Naive thymus-derived CD8-positive, alpha-beta T cell (primary cell): ENCODE measurements at places on chromosomes 2 and 18.

GRCh38 chr18:48547531-48547981, 8.7 kb downstream of the CTIF start:
- H3K4me1 ChIP-seq: peaks cover 5% of the 10 kb centered on the region
- peaks cover 1% of the 10 kb centered on the region for H3K27me3 ChIP-seq
- no peaks in the 10 kb centered on the region for H3K36me3 ChIP-seq
- H3K27ac ChIP-seq: no peak overlapping the region

GRCh38 chr18:74868461-74868860, 270.8 kb downstream of the ZNF407 start:
- DNase-seq: no peak
- no peak overlapping the region for H3K4me3 ChIP-seq
- H3K4me1 ChIP-seq: no peaks in the 10 kb centered on the region
- no peaks in the 10 kb centered on the region for H3K36me3 ChIP-seq
- no peaks in the 10 kb centered on the region for H3K27me3 ChIP-seq

- H3K27ac ChIP-seq: no peak overlapping the region
- H3K36me3 ChIP-seq: no peaks in the 10 kb centered on the region
- H3K4me1 ChIP-seq: peaks cover 6% of the 10 kb centered on the region
Observed at GRCh38 chr2:43879261-43879660, 40.5 kb downstream of the ABCG8 start.

- H3K4me3 ChIP-seq: no peak overlapping the region
- no peaks in the 10 kb centered on the region for H3K27me3 ChIP-seq
- peaks cover 57% of the 10 kb centered on the region for H3K36me3 ChIP-seq
Observed at GRCh38 chr2:118098307-118099030, 10.2 kb downstream of the INSIG2 start.

- no peak overlapping the region for H3K27ac ChIP-seq
- H3K27me3 ChIP-seq: peaks cover 26% of the 10 kb centered on the region
- no peaks in the 10 kb centered on the region for H3K4me1 ChIP-seq
- H3K36me3 ChIP-seq: no peaks in the 10 kb centered on the region
Observed at GRCh38 chr2:31359229-31359628, 55.3 kb downstream of the XDH start.

GRCh38 chr2:64799592-64800252, 146.0 kb upstream of the SERTAD2 start:
- no peaks in the 10 kb centered on the region for H3K4me1 ChIP-seq
- no peak overlapping the region for H3K4me3 ChIP-seq
- H3K36me3 ChIP-seq: no peaks in the 10 kb centered on the region
- no peaks in the 10 kb centered on the region for H3K27me3 ChIP-seq
- H3K27ac ChIP-seq: no peak overlapping the region

- H3K27me3 ChIP-seq: no peaks in the 10 kb centered on the region
- H3K4me3 ChIP-seq: no peak overlapping the region
- peaks cover 17% of the 10 kb centered on the region for H3K4me1 ChIP-seq
- no peak for DNase-seq
- H3K36me3 ChIP-seq: peaks cover 30% of the 10 kb centered on the region
- H3K27ac ChIP-seq: peak overlapping the region; percentile 48
Observed at GRCh38 chr2:28135324-28135723, 244.8 kb downstream of the BABAM2 start.

- H3K4me3 ChIP-seq: no peak overlapping the region
- DNase-seq: no peak
- no peaks in the 10 kb centered on the region for H3K36me3 ChIP-seq
- no peaks in the 10 kb centered on the region for H3K27me3 ChIP-seq
- H3K27ac ChIP-seq: no peak overlapping the region
- no peaks in the 10 kb centered on the region for H3K4me1 ChIP-seq
Observed at GRCh38 chr2:58644451-58644850, 403.3 kb upstream of the FANCL start.

GRCh38 chr2:148578493-148578884, 66.1 kb upstream of the EPC2 start:
- H3K27ac ChIP-seq: no peak overlapping the region
- peaks cover 6% of the 10 kb centered on the region for H3K27me3 ChIP-seq
- H3K4me1 ChIP-seq: peaks cover 5% of the 10 kb centered on the region
- DNase-seq: no peak
- no peak overlapping the region for H3K4me3 ChIP-seq

DNA sequence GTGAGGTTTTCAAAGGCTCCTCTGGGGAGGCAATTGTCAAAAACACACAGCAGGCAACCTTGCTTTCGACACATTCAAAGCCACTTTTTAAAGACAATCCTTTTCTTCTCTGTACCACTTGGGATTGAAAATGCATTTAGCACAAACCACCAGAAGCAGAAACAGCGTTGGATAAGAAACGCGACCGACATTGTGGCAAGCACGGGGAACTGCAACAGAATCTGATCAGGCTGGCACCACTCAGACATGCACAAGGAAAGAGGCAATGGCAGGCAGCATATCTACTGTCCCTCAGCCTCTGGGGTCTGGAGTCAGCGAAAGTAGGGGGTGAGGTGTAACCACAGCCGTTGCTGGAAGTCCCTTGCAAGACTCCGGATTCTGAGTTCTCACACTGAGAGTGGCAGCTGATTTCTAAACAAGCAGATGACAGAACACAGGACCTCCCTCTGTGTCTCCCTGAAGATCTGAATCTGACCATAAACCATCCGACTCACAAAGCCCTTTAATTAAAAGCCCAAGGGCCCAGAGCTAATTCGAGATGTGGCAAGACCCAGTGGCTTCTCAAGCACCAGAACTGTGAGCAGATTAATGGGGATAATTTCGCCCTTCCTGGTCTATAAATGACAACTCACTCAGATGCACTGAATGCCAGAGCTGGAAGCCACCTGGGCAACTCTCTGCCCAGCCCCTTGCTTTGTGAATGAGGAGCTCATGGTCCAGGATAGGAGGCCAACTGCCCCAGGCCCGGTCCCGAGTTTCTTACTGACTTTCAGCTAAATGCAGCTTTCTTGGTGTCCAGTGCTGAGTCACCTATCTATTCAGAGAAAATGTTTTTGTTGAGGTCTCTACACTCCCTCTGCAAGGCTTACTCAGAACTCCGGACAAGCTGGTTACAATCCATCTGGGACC, 29.6 kb downstream of the CYRIA start:
- DNase-seq: no peak
- H3K27me3 ChIP-seq: peaks cover 32% of the 10 kb centered on the region
- H3K4me1 ChIP-seq: peaks cover 25% of the 10 kb centered on the region
- no peak overlapping the region for H3K4me3 ChIP-seq

GRCh38 chr2:31467426-31467825, 52.9 kb upstream of the XDH start:
- H3K4me3 ChIP-seq: no peak overlapping the region
- no peak for DNase-seq
- peaks cover 10% of the 10 kb centered on the region for H3K27me3 ChIP-seq

DNA sequence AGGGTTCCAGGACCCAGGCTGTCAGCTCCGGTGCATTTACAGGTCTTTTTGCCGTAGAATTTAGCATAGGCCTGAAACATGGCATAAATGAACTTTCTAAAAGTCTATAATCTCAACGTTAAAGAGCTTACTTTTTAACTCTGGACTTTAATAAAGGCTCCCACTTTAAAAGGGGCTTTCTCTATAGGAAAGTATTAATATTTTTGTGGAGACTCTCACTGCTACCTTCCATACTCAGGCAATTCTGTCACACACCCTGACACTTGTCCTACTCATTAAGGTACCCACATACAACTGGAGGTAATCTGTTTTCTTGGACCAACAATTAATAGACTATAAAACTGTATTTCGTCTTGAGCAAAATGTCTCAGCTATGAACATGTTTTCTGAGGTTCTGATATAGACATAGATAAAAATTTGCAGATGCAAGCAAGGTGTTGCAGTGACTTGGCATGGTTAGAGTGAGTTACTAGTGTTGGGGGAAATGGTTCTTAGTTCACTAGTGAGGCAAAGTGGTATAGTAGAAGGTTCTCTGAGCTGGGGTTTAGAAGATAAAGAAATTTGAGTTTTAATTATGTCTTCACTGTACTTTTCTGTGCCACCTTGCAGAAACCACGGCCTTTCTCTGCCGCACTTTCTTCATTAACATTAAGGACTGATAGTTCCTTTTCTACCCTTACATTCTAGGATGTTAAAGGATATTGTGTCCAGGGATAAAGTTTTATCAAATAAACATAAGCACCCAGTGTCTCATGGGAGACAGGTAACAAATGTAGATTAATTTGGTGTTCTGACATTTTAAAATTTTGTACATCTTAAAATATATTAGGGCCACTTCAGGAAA, 10.8 kb upstream of the NR4A2 start:
- peak overlapping the region; percentile 93 for H3K4me3 ChIP-seq
- H3K36me3 ChIP-seq: no peaks in the 10 kb centered on the region
- H3K4me1 ChIP-seq: peaks cover 45% of the 10 kb centered on the region
- DNase-seq: no peak
